ENCODE measurements at places on chromosomes 5 and 9. TPM values are rescaled to one million over a fixed set of nuclear protein-coding genes. Genes with fewer than 3 reads are reported as not detected.

DNA sequence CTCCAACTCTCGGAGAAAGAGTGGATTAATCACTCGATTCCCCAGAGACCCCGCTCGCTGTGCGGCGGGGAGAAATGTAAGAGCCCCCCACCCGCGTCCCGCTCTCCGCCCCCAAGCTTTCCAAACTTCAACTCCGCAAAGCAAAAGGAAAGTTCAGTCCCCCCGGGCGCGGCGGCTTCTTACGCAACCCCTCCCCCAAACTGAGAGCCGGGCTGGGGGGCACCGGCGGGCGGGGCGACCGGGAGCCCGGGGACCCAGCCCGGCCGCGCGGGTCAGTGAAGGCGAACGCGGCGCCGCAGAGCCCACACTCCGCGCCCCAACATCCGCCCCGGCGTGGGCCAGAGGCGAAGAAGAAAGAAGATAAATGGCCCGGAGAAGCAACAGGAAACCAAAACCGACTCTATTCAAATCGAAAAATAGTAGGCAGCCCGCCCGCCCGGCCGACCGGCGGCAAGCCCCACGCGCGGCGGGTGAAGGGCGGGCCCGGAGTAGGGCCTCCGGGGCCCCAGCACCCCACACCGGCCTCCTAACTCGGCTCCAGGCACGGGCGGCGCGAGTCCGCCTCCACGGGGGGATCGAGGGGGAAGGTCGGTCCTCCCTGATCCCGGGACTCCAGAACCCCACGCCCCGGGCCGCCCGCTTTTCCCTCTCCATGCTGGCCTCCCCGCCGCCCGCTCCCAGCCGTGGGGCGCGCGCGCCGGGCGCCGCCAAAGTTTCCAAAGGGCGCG lies 720 bp downstream of the NOTCH1 start:
- no peak for DNase-seq

DNA sequence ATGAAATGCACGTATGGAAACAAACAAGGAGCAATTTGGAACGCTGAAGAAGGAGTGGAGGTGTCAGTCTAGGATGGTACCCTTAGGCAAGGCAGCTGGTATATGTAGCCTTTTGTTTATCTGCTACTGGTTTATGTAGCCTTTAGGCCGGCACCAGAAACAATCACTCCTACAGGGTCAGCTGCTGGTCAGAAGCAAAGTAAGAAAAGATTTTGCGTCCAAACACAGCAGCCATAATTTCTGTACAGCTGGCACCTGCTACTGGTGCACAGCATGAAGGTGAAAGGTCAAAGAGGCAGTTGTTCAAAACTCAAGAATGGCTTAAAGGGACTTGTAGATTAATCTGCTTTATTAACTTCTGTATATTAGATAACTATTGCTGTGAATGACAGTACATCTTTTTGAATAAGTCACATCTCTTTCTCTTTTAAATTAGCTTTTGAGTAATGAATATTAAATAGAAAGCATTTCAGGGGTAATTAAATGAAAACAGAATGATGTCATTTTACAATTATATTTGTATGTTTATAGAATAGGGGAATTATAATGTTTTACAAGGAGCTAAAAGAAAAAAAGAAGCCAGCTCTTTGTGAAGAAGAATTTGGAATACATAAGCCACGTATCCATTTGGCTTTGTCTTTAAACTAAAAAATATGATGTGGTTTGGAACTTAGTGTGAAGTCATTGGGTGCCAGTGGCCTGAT lies 33.1 kb upstream of the TLX3 start:
- DNase-seq: no peak

The GGTA1 gene
- total RNA-seq: not detected

DNA sequence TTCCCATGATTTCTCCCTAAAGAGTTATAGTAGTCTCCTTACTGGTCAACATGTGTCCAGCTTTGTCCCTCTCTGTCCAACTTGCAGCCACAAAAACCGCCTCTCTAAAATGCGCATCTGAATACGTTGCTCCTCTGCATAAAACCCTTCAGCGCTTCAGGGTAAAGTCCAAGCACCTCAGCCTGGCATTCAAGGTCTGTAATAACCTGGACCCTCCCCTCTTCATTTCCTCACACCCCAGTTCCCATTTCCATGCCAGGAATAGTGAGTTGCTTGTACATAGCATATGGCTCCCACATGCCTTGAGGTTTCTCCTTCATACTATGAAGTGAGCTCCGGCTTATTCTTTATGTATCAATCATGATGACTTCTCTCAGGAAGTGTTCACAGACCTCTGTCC lies 101.5 kb downstream of the OXCT1 start:
- DNase-seq: no peak

- DNase-seq: no peak
Observed at GRCh38 chr9:19496321-19497050, 87.7 kb downstream of the ACER2 start.

GRCh38 chr5:83340511-83340918 lies 131.0 kb upstream of the VCAN start:
- no peak for DNase-seq

GRCh38 chr5:1729641-1730486 lies 69.8 kb downstream of the MRPL36 start:
- DNase-seq: peak; percentile 17

The SLC36A3 gene
- total RNA-seq: not detected

- no peak for DNase-seq
Observed at GRCh38 chr5:132689513-132689912, 15.7 kb downstream of the IL4 start.

The NR4A3 gene
- 6.2 TPM for total RNA-seq

- DNase-seq: no peak
Observed at GRCh38 chr9:76417394-76417793, 23.2 kb upstream of the RFK start.

Data from stomach (tissue), 19 donors.